ENCODE measurements at places on chromosomes 4 and X.
A peak's percentile ranks its signal among the peaks of the same experiment; 100 is the strongest.

- DNase-seq = peak; percentile 32
Measured at GRCh38 chr4:165326831-165327210, 648 bp upstream of the MSMO1 start.

DNA sequence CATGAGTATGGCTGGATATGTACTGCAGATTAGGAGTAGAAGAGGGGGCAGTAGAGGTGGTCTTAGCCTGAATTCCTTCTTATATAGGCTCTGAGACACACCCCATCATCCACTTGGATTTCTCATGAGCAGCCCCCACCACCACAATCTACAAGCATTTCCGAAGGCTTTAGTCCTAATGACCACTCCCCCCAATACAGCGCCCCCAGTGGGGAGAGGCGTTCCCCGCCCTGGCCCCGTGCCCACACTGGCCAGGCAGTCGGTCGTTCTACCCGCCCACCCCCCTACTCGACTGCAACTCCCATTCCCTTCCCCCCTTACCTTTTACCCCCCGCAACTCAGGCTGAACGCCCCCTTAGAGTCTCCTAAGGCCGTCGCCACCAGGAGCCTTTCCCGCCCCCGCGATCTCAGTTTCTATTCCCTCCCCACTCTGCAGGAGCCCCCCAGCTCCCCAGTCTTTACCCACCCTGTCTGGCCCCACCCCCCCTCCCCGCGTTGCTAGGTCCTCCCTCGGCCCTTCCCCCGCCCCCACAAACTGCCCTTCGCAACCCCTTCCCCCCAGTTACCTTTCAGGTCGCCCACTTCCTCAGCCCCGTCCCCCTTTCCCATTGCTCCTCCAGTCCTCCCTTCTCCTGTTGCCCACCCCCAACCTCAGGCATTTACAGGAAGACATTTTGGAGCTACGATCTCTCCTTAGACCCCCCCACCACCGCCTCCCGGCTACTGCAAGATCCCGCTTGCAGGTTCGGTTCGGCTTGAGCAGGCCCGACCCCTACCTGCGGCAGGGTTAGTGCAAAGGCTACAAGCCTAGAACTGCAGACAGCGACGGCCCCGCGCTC is 468 bp downstream of the ZMYM3 start:
- peak; percentile 1 for DNase-seq

DNA sequence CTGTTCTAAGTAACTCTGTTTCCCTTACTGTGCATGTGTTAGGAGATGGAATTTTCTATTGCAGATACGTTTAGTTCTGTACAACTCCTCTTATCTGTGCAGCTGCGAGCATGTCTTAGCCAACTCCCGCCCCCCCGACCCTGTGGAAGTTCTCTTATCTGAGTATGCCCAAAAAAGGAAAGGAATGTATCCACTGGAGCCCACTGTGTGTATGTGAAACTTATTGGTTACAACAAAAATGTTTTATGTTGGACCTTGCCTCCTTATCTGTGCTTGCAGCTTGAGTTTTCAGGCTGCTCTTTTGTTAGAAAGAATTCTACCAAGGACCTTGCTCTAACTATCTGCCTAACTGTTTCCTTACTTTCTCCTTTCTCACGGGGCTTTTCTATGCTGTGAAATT is 24.2 kb upstream of the DCAF8L2 start:
- no peak for DNase-seq

GRCh38 chr4:140715119-140715518 is 41.1 kb downstream of the TBC1D9 start:
- DNase-seq = no peak

- no peak for DNase-seq
Measured at GRCh38 chr4:129323658-129324057, 227.7 kb downstream of the C4orf33 start.

GRCh38 chrX:29071525-29072320 is 484.5 kb downstream of the IL1RAPL1 start:
- DNase-seq = no peak

- DNase-seq = peak; percentile 10
Measured at GRCh38 chrX:135737366-135738071, 24.1 kb downstream of the CT45A1 start.

GRCh38 chr4:14924076-14924811 is 78.0 kb upstream of the CPEB2 start:
- DNase-seq = no peak

GRCh38 chrX:41036668-41037326 is 48.4 kb upstream of the USP9X start:
- no peak for DNase-seq

GRCh38 chr4:88854481-88854880 is 156.9 kb upstream of the NAP1L5 start:
- DNase-seq = no peak

- DNase-seq = no peak
Measured at GRCh38 chr4:182918044-182918607, 940 bp upstream of the DCTD start.

DNA sequence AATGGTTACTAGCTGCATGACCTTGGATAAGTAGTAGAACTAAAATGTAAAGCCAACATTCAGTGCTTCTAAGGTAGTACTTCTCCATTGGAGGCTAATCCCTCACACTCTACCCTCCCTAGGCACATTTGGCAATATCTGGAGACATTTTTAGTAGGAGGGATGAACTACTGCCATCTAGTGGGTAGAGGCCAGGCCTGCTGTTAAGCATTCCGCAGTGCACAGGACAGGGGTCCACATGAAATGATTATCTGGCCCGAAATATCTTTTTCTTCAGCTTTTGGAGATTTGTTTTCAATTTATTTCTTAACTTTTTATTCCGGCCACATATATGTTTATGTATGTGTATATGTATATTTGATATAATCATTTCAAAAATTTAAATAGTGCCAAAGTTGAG is 36.0 kb upstream of the SPANXC start:
- DNase-seq = peak; percentile 19

DNA sequence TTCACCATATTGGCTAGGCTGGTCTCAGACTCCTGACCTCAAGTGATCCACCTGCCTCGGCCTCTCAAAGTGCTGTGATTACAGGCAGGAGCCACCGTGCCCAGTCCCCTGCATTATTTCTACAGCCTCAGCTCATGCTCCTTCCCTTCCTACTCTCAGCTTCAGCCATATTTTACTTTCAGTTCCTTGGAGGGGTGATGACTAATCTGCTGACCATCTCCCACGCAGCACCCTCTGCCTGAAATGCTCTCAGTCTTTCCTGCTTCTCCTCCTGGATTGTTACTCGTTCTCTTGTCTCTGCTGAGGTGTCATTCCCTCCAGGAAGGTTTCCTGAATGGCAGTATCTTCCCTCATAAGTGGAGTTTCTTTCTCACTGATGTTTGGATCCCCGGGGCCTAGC is 63.3 kb downstream of the MOSPD2 start:
- DNase-seq = peak; percentile 79

DNA sequence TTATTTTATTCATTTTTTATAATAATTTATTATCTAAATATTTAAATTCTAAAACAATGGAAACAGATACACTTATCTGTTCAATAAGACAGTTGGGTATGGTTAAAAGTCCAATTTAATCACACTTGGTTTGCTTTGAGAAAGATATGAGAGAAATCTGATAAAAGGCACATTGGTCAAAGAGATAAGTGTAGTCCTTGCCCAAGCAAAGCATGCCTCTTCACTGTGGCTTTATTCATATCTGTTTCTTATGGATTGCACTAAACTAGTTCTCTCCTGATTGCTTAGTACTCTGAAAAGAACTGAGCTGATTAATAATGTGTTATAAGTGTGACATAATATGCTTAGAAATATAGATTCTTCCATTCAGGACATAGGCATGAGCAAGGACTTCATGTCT is 39.8 kb downstream of the CXCL1 start:
- no peak for DNase-seq

GRCh38 chr4:77220828-77221613 is 64.0 kb downstream of the CCNG2 start:
- peak; percentile 45 for DNase-seq

GRCh38 chr4:12124138-12124537 is 695.4 kb upstream of the HS3ST1 start:
- DNase-seq = no peak

DNA sequence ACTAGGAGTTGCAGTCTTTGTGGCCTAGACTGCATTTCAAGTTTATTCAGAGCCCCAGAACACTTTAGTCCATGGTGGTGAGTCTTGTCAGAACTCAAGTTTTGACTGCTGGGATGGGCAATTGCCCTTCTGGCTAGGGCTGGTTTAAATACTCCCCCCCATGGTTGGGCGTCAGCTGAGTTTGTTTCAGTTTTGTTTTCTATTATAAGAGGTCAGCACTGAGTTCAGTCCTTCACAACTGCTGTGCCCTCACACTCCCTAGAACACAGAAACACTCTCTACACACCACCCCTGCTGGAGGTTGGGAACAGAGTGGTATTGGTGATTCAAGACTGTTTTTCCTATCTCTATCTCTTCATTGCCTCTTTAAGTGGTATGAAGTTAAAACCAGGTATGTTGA is 217.0 kb downstream of the GUCY2F start:
- DNase-seq = no peak

GRCh38 chr4:59920416-59920815 is 1279.7 kb upstream of the ADGRL3 start:
- DNase-seq = no peak

DNA sequence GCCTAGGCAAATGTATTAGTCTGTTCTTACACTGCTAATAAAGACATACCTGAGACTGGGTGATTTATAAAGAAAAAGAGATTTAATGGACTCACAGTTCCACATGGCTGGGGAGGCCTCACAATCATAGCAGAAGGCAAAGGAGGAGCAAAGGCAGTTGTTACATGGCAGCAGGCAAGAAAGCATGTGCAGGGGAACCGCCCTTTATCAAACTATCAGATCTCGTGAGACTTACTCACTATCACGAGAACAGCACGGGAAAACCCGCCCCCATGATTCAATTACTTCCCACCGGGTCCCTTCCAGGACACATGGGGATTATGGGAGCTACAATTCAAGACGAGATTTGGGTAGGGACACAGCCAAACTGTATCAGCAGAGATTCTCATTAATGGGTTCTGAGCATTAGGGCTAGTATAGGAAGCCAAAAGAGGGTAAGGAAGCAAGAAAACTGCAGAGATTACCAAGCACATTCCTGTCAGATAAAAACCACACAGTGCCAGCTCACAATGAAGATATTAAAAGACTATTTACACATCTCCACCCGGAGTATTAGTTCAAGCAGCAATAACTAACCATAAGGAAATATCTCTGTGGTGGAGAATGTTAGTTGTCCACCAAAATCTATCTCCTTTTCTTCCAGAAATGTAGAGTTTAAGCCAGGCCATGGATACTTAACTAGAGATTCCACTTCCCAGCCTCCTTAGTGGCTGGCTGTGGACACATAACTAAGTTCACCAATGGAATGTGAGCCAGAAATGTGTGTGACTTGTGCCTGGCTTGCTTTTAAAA is 61.2 kb upstream of the HOPX start:
- peak; percentile 48 for DNase-seq

DNA sequence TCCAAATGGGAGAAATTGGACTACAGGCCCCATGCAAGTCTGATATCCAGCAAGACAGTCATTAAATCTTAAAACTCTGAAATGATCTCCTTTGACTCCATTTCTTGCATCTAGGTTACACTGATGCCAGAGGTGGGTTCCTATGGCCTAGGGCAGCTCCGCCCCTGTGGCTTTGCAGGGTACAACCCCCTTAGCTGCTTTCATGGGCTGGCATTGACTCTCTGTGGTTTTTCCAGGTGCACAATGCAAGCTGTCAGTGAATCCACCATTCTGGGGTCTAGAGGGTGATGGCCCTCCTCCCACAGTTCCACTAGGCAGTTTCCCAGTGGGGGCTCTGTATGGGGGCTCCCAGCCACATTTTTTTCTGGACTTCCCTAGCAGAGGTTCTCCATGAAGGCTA is 228.5 kb upstream of the ADAMTS3 start:
- DNase-seq = no peak

DNA sequence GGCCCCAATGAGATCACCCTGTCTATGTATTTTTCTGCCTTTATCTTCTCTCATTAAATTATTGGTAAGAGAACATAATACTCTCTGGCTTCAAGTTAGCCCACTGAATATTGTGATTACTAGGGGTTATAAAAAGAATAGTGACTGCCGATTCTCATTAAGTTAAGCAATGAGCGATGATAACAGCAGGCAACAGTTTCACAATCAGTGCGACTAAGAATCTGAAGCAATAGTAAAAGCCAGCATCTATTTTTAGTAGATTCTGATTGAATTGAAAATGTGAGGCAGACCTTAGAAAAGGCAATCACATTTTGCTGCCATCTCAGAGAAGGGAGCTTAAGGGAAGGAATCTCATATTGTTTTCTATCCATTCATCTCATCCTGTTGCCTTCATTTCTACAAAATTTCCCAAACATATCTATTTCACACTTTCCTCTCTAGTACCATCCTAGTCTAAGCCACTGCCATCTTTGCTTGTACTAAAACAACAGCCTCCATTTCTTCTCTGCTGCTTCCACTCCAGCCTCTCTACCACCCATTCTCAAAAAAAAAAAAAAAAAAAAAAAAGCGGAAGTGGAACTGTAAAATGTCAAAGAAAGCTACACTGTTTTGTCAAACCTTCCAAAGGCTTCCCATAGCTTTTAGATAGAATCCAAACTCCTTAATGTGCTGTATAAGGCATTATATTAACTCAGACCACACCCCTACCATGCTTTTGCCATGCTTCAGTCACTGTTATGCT is 17.4 kb downstream of the GABRA4 start:
- no peak for DNase-seq

DNA sequence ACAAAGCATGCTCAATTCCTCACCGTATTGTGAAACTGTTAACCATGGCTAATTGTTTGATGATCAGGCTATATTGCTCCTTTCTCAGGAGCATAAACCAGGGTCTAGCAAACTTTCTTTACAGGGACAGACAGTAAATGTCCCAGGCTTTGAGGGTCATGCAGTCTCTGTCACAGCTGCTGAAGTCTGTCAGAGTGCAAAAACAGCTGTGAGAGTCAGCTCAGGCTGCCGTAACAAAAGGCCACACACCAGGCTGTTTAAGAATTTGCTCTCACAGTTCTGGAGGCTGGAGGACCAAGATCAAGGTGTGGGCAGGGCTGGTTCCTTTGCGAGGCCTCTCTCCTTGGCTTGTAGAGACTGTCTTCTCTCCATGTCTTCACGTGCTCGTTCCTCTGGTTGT is 75.6 kb downstream of the GPR143 start:
- DNase-seq = no peak

- DNase-seq = no peak
Measured at GRCh38 chrX:149255860-149256259, 249.2 kb downstream of the IDS start.

DNA sequence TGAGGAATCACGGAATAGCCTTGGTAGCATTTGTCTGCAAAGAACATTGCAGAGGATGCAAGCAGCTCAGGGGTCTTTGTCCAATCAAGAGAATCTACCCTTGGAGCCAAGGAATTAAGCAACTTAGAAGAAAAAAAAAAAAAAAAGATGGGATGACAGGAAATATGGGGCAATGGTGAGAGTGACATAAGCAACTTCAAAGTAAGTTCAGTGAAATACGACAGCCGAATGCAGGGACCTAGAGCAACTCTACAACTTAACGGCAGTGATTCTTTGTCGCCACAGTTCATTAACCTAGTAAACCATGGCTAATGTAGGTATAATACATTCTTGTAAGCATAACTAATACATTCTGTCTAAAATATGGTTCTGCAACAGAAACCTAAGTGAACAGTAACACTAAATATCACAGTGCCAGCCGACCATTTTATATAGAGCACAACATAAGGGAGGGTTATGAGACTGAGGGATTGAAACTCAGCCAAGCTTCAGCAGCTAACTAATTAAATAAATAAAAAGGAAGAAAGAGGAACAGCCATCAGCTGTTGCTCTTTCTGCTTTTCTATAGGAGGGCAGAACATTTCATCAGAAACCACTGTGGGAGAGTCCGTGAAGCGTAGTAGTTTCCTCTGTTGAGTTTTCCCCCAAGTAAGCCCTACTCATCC is 74.7 kb downstream of the PPARGC1A start:
- DNase-seq = no peak

GRCh38 chr4:5940470-5941203 is 47.8 kb upstream of the CRMP1 start:
- DNase-seq = peak; percentile 56
